ENCODE measurements at places on chromosomes 5 and 9.
A peak's percentile ranks its signal among the peaks of the same experiment; 100 is the strongest.

DNA sequence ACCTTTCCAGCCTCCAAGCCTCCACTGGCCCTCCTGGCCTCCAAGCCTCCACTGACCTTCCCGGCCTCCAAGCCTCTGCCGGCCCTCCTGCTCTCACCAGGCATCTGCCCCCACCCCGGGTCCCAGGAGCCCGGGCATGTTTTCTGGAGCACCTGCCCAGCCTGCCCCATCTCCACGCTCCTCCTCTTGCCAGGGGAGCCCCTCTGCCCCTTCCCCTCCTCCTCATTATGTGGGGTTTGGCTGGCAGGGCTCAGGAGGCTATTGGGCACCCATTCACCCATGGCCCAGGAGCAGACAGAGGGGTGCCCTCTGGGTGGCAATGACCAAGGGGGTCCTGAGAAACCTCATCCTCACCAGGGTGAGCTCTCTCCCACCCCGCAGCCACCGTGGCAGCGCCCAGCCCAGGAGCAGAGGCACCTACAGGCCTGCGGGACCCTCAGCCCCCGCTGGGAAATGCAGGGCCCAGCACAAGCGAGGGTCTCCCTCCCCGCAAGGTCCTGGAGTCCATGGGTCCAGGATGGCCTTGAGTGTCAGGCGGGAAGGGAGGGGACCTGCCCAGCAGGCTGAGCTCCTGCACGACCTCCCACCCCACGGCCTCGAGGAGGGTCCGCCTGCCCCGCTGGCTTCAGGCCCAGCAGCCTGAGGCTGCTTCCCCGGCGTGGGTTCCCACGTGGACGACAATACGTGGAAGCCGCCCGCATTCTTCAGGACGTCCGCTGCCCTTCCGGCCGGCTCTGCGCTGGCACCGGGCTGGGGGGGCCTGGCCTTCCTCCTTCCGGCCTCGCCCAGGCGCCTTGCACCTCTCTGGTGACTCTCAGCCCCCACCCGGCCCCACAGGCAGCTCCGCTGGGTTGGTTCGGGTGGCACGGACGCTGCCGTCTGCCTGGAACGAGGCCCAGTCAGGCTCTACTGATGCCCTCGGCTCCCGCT, 51.4 kb upstream of the NRARP start:
- no peak for DNase-seq

DNA sequence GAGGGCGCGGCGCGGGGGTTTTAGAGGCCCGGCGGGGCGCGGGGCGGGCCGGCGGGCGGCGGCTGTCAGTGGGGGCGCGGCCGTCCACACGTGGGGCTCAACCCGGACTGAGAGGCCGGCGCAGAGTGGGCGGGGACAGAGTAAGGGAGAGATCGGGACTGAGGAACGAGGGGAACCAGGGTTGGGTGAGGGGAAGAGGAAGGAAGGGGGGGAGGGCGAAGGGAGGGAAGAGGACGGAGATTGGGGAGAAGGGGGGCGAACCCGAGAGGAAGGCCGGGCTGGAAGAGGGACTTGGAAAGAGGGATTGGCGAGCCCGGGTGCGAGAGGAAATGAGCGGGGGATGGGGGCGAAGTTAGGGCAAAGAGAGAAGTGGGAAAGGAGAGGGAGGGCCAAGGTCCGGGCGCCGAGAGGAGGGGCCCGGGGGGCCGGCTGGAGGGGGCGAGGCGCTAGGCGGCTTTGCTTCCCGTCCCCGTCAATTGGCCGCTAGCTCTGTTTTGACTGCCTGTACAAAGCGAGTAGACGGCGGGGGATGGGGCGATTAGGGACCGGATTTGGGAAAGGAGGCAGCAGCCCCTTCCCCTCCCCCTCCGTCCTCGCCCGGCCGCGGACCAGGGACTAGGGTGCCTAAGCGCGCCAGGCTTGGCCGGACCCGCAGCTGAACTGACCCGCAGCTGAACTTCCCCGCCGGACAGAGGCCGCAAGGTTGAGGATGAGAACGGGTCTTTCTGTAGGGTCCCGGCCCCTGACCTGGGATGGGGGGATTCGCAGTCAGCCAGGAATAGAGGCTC, 399 bp upstream of the FBN2 start:
- peak; percentile 61 for DNase-seq

GRCh38 chr9:20685769-20686168, 1.7 kb downstream of the FOCAD start:
- no peak for DNase-seq

- DNase-seq: peak; percentile 85
Observed at GRCh38 chr9:21506626-21507482, 24.7 kb upstream of the IFNE start.

DNA sequence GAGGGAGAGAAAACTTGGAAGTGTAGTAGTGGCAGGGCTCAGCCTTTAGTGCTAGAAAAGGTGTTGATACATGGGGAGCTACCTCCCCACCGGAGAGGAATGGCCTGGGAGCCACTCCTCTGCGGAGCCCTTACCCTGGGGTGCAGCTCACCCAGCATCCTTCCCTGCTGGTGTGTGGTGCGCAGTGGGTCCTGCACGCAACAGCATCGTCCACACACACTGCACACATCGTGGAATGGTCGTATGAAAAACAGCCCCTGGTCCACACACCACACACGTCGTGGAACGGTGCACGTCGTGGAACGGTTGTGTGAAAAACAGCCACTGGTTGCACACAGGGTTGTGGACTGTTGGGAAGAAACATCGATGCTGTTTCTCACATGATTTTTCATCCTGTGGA, 16.1 kb upstream of the AHRR start:
- DNase-seq: no peak

Data from AG09309 (cell line).